A673 (cell line): ENCODE measurements at places on chromosomes 6 and 20. TPM values are rescaled to one million over a fixed set of nuclear protein-coding genes. Genes with fewer than 3 reads are reported as not detected.

RAET1E gene
- 0.92 and 3.2 TPM in 2 replicates for total RNA-seq

TNFRSF6B gene
- total RNA-seq = not detected in 2 replicates

- no peaks in the 10 kb centered on the region for H3K36me3 ChIP-seq
- no peaks in the 10 kb centered on the region for H3K4me1 ChIP-seq
- H3K27me3 ChIP-seq = no peaks in the 10 kb centered on the region
- no peak overlapping the region for H3K27ac ChIP-seq
- H3K4me3 ChIP-seq = no peak overlapping the region
- DNase-seq = no peak
These were observed 48.5 kb downstream of the FHL5 start for GRCh38 chr6:96611342-96611991.

- H3K27me3 ChIP-seq = peaks cover 2% of the 10 kb centered on the region
- H3K27ac ChIP-seq = no peak overlapping the region
These were observed 7.1 kb upstream of the FYN start for GRCh38 chr6:111880181-111880888.
